Activated T-cell treated with anti-CD3 and anti-CD28 coated beads, Interleukin-2, amount 50 U/mL, for 72 hours (primary cell): ENCODE measurements at places on chromosomes 11 and 22. TPM values are rescaled to one million over a fixed set of nuclear protein-coding genes. Genes with fewer than 3 reads are reported as not detected.

The CSNK2A3 gene
- total RNA-seq, result 1.3 TPM

The CEP126 gene
- 1.8 TPM for total RNA-seq

The DDX17 gene
- 431 TPM for total RNA-seq

The KIF18A gene
- 29.2 TPM for total RNA-seq

The VPREB1 gene
- total RNA-seq, result not detected

The LYVE1 gene
- not detected for total RNA-seq

The GGTLC3 gene
- total RNA-seq, result not detected

The SERPIND1 gene
- total RNA-seq, result not detected

The OR51I2 gene
- not detected for total RNA-seq

The TMEM223 gene
- 10.8 TPM for total RNA-seq

- H3K36me3 ChIP-seq, result peaks cover 38% of the 10 kb centered on the region
- H3K4me3 ChIP-seq, result peak overlapping the region; percentile 9
- no peak for DNase-seq
- H3K27ac ChIP-seq, result peak overlapping the region; percentile 9
Observed at GRCh38 chr11:102436561-102436960, 16.0 kb downstream of the TMEM123 start.

DNA sequence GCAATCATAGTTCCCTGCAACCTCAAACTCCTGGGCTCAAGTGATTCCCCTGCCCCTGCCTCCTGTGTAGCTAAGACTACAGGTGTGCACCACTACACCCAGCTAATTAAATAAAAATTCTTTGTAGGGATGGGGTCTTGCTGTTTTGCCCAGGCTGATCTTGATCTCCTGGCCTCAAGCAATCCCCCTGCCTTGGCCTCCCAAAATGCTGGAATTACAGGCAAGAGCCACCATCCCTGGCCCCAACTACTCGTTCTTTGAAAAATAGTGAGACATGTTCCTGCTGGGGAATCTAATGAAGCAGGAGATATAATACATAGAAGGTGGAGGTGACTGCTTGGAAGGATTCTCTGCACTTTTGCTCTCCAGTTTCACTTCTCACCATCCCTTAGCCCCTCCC is 40.1 kb upstream of the RFPL3 start:
- no peak for DNase-seq
- H3K4me3 ChIP-seq, result no peak overlapping the region
- H3K27ac ChIP-seq, result no peak overlapping the region
- H3K4me1 ChIP-seq, result no peaks in the 10 kb centered on the region

- peaks cover 11% of the 10 kb centered on the region for H3K27me3 ChIP-seq
- no peak overlapping the region for H3K27ac ChIP-seq
- H3K4me1 ChIP-seq, result no peaks in the 10 kb centered on the region
- no peaks in the 10 kb centered on the region for H3K36me3 ChIP-seq
Observed at GRCh38 chr11:102138670-102139069, 28.4 kb downstream of the YAP1 start.

DNA sequence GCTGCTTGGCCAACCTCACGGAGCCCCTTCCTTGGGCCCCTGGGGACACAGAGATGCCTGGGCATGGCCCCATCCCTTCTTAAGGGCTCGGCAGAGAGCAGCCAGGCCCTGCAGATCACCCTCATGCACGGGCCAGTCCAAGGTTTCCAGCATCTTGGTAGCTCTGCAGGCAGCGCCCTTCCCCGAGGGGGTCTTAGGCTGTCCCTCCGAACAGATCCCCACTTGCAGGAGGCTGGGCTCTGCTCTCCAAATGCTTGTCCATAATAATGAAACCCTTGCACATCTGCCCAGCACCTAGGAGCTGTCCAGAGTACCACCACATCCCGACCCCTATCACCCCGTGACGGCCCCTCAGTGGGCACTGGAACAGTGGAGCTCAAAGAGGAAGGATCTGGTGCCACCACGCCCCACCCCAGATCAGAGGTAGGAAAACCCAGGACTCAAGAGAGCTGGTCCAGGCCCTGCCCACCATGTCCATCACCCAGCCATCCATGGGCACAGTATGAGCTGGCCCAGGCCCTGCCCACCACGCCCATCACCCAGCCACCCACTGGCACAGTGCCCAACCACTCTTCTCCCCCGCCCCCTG is 92.5 kb upstream of the PRR5 start:
- no peak overlapping the region for H3K4me3 ChIP-seq
- peaks cover 17% of the 10 kb centered on the region for H3K27me3 ChIP-seq
- H3K36me3 ChIP-seq, result peaks cover 4% of the 10 kb centered on the region

GRCh38 chr22:27670701-27671412 is 130.7 kb downstream of the MN1 start:
- H3K4me3 ChIP-seq, result no peak overlapping the region
- no peak for DNase-seq
- H3K27me3 ChIP-seq, result peaks cover 32% of the 10 kb centered on the region
- no peaks in the 10 kb centered on the region for H3K4me1 ChIP-seq

DNA sequence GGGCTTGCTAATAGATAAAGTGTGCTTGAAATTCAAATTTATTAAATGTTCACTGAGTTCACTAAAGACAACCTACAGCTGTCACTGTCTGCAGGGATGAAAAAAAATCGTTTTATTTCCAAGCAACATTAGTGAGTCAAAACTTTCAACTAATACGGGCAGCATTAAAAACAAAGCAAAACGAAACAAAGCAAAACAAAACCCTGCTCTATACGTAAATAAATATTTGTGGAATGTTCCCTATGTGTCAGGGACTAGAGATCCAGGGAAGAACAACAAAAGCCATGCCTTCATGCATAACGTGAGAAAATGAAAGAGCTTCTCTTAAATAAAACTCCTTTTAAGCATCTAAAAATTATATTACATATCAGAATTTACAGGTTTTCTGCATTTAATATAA is 553 bp downstream of the NAALAD2 start:
- peak overlapping the region; percentile 67 for H3K4me3 ChIP-seq
- no peak overlapping the region for H3K27ac ChIP-seq
- H3K36me3 ChIP-seq, result no peaks in the 10 kb centered on the region
- no peaks in the 10 kb centered on the region for H3K4me1 ChIP-seq
- peaks cover 53% of the 10 kb centered on the region for H3K27me3 ChIP-seq

DNA sequence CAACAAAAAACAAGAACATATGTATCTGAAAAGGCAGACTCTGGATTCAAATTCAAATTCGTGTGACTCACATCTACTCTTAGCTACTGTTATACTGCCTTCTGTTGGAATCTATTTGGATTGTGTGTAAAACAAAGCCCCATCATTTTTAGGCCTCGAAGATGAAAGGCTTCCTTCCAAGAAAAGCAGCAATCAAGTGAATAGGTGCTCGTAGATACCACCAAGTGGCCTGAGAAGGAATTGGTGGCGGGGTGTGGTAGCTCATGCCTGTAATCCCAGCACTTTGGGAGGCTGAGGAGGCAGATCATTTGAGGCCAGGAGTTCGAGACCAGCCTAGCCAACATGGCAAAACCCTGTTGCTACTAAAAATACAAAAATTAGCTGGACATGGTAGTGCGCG is 4.2 kb downstream of the GRAMD1B start:
- DNase-seq, result peak; percentile 37
- peaks cover 78% of the 10 kb centered on the region for H3K4me1 ChIP-seq
- H3K27me3 ChIP-seq, result no peaks in the 10 kb centered on the region
- no peak overlapping the region for H3K4me3 ChIP-seq
- peaks cover 24% of the 10 kb centered on the region for H3K36me3 ChIP-seq

DNA sequence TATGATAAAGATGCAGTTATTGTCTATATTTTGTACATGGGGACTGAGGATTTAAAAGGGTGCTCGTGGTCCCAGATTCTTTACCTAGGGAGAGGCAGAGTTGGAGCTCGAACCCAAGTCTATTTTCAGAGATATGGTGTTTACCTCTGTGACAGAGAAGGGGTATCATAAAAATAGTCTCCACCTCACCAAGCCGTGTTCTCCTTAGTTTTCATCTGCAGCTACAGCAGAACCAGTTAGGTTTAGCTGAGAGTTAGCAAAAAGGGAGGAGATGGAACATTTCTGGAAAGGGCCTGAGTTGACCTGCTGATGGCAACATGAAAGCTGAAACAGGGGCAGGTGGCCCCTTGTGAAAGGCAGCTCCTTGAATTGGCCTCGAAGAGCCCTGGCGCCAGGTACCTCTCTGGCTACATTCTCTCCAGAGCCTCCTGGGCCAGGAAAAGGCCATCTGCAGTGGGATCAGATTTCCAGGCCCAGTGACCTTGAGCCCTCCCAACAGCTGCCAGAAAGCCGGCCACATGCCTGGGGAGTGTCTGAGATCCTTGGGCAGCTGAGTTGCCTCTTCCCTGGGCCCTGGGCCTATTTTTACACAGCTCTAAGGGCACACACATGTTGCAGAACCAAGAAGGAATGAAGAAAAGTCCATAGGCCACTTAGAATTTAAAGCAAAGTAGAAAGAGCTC is 136.6 kb downstream of the NAV2 start:
- H3K27ac ChIP-seq, result no peak overlapping the region
- H3K4me3 ChIP-seq, result no peak overlapping the region
- H3K4me1 ChIP-seq, result no peaks in the 10 kb centered on the region
- DNase-seq, result no peak

DNA sequence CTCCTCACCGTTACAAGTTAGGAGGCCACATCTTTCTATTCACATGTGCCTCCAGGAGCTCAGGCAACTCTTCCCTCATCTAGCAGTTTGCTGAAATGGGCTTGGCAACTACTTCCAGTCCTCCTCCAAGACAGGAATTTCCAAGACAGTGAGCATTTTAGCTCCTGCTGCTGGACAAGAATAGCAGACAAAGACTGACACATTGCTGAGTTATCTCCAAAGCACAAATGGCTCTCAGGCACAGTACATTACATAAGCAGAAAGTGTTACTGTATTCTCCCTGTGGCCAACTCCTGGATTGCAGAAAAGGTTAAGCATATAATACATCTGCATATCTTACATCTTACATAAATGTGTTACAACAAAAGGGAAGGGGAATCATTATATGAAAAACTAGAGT is 83.2 kb upstream of the POU2AF2 start:
- H3K4me3 ChIP-seq, result no peak overlapping the region
- DNase-seq, result no peak
- H3K4me1 ChIP-seq, result no peaks in the 10 kb centered on the region
- peaks cover 17% of the 10 kb centered on the region for H3K27me3 ChIP-seq
- no peaks in the 10 kb centered on the region for H3K36me3 ChIP-seq
- no peak overlapping the region for H3K27ac ChIP-seq

DNA sequence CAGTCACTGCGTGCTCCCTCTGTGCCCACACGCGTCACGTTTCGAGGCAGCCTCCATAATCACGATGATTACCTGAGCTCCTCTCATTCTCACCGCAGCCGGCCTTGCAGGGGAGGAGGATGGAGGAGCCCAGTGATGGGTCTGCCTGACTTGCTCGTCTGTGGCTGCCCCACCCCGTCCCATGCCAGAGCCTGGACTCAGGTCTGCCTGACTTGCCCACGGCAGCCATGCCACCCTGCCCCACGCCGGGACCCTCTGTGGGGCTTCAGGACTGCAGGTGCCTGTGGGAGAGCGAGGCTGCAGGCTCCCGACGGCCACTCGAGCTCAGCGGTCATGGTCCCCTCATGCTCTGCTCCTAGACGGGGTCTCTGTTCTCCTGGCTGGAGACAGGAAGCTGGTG is 1025.1 kb downstream of the BRD1 start:
- no peak overlapping the region for H3K27ac ChIP-seq
- no peaks in the 10 kb centered on the region for H3K27me3 ChIP-seq
- H3K4me3 ChIP-seq, result no peak overlapping the region
- no peaks in the 10 kb centered on the region for H3K4me1 ChIP-seq
- no peak for DNase-seq
- no peaks in the 10 kb centered on the region for H3K36me3 ChIP-seq

- H3K27me3 ChIP-seq, result peaks cover 9% of the 10 kb centered on the region
- DNase-seq, result no peak
- H3K27ac ChIP-seq, result no peak overlapping the region
- no peaks in the 10 kb centered on the region for H3K36me3 ChIP-seq
- peaks cover 26% of the 10 kb centered on the region for H3K4me1 ChIP-seq
Observed at GRCh38 chr11:3158821-3159220, 6.3 kb downstream of the OSBPL5 start.

DNA sequence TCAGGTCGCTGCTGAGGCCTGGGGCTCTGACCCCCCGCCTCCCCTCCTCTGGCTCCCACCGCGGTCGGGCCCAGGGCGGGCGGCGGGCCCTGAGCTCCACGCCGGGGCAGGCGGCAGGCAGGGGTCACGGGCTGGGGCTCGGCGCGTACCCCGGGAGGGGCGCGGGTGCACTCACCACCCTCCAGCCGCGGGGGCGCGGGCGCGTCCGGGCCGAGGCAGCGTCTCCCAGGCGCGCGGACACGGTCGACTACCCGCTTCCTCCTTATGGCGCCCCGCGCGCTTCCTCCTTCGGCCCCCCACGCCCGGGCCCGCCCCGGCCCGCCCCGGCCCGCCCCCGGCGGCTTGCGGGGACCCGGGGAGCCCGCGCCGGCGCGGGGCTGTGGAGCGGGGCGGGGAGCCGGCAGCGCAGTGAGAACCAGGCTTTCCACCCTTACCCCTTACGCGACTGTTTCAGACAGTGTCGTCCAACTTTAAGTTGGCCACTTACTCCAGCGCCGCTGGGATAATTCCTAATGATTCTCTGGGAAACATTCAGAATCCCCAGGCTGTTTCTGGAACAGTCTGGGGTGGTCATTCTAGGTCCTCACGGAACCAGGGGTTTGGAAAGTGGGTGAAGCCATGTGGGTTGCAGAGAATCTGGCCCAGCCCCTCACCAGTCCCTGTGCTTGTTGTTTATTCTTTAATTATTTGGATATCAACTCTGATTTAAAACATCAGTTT is at the start of gene BID:
TSS of gene BID (minus strand) at position 264 of the 720 bp plus-strand sequence. CDS start 24,353 bp downstream, outside the sequence.
- peak; percentile 41 for DNase-seq
- H3K27ac ChIP-seq, result no peak within 1 kb of the TSS
- H3K4me3 ChIP-seq, result peak within 1 kb of the TSS; percentile 80
- H3K36me3 ChIP-seq, result no peaks in the 10 kb centered on the region

- no peak overlapping the region for H3K27ac ChIP-seq
- no peak for DNase-seq
- no peak overlapping the region for H3K4me3 ChIP-seq
- H3K4me1 ChIP-seq, result peaks cover 6% of the 10 kb centered on the region
Observed at GRCh38 chr22:44586351-44586990, 88.4 kb upstream of the RTL6 start.

DNA sequence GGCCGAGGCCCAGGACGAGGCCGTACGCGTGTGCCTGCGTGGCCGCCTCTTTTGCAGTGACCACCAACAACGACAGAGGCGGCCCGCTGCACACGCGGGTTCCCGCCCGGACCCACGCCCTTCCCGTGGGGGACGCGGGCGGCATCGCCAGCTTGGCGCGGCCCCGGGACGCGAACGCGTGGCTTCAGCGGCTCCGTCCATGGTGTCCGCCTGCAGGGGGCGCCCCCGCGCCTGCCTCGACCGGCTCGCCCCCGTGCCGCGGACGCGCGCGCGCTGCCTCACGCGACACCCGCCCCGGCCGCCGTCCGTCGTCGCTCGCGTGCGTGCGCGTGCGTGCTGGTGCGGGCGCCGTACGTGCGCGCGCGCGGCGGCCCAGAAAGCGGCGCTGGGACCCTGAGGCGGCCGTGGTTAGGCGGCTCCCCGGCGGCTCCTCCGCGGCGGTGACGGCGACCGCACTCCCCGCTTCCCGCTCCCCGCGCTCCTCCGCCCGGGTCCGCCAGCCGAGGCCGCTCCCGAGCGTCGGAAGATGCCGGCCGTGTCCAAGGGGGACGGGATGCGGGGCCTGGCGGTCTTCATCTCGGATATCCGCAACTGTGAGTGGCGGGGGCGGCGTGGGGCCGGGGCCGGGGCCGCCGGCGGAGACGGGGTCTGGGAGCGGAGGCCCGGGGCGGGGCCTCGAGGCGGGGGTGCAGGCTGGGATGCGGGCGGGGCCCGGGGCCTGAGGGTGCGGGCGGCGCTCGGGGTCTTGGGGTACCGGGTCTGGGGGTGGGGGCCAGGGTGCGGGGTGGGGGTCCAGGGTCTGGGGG is at the start of gene AP2A2:
TSS of gene AP2A2 (plus strand) at position 375 of the 806 bp plus-strand sequence. CDS start at position 527, 152 bp downstream.
- no peaks in the 10 kb centered on the region for H3K27me3 ChIP-seq
- peak within 1 kb of the TSS; percentile 88 for H3K27ac ChIP-seq
- H3K36me3 ChIP-seq, result no peaks in the 10 kb centered on the region
